MM.1S (cell line): ENCODE measurements at places on chromosomes 5 and 9.

DNA sequence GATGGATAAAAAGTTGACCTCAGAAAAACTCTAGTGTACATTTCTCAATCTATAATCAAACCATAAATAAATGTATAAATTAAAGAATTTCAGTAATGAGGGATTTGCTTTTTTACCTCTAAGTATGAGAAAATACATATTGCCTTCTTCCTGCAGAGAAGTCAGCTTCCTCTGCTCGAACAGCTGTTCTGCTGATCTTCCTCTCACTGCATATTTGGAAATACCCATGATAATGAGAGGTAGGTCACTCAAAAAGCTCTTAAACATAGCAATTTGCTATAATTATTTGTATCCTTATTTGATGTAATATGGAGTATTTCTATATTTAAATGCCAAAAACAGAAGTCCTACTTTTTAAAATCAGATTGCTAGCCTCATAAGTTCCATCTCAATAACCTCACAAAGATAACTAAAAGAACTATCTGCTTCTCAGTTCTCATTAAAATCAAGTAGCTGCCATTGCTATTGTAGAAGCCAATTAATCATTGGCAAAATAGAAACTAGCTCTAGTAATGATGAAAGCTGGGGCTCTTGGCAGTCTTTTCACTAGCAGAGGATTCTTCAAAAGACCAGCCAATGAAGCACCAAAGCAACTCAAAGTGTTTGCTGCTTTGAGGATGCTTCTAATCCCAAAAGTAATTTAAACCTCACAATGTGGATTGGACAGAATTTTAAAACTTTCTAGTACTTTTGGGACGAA, 35.7 kb upstream of the OR13D1 start:
- DNase-seq: no peak

- no peak for DNase-seq
Measured at GRCh38 chr5:17224858-17225511, 7.6 kb downstream of the BASP1 start.

DNA sequence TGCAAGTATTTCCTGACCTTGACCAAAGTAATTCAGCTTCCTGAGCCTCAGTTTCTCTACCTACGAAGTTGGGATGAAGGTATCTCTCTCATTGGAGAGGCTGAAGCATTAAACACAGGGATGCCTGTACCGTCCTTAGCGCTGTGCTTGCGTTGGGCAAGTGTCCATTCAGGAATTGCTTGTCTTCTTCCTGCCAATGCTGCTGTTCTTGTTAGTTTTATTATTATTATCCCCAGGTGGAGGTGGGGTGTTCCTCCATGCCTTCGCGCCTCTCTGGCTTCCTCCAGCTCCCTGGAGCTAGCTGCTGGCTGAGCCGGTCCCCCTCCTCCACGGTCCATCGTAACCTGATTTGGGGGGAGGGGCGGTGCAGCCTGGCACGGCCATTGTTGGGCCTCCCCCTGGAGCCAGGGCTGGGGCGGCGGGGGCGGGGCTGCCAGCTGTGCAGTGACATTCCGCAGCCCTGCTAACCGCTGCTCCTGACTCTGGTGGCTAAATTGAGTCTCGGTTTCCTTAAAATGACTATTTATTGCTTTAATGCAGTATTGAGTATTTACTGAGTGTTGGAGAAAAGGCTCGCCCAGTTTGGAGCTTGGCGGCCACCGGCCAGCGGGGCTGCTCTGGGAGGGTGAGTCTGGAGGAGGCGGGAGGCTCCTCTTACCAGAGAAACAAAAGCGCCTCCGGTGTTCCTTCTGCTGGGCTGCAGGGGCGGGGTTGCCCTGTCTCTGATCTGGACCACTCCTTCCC, 51.3 kb downstream of the LMX1B start:
- no peak for DNase-seq

DNA sequence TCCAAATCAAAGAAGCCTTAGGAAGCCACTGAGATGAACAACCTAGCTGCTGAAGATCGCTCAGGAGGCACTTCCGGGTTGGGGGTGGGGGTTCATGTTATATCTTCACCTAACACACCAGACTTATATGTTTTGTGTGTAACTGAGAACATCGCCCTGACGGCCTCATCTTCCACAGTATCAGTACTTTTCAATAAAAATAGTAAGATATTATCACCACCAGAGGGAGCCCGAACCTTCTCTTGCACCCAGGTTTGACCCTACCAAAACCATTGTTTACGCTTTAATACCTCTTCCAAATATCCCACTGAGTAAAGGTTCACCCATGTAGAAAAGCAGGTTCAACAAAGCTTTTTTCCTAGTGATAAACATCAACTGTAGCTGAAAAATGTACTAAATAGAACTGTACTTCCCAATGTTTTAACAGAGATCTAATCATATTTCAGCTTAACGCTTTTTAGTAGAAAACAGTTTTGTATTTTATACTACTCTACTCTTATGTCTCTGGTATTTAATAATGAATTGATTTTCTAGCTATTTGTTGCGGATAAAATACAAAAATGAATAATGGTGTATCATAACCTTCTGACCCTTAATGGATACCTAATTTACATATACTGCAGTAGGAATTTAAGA, 244.0 kb downstream of the EPB41L4A start:
- DNase-seq: peak; percentile 53

DNA sequence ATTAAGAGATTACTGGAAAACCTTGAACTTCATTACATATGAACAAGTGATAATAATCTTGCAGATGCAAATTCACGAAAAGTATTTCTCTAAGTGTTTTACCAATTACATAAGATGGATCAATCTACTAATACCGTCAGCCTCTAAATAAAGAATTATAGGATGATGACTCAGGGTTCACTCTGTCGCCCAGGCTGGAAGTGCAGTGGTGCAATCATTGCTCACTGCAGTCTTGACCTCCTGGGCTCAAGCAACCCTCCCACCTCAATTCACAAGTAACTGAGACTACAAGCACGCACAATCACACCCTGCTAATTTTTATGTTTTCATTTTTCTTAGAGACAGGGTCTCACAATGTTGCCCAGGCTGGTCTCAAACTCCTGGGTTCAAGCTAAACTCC, 56.1 kb downstream of the CHD1 start:
- DNase-seq: no peak

GRCh38 chr9:87701931-87702421, 23.9 kb upstream of the CTSL start:
- no peak for DNase-seq

GRCh38 chr5:34008802-34009201, 952 bp upstream of the AMACR start:
- DNase-seq: peak; percentile 30

DNA sequence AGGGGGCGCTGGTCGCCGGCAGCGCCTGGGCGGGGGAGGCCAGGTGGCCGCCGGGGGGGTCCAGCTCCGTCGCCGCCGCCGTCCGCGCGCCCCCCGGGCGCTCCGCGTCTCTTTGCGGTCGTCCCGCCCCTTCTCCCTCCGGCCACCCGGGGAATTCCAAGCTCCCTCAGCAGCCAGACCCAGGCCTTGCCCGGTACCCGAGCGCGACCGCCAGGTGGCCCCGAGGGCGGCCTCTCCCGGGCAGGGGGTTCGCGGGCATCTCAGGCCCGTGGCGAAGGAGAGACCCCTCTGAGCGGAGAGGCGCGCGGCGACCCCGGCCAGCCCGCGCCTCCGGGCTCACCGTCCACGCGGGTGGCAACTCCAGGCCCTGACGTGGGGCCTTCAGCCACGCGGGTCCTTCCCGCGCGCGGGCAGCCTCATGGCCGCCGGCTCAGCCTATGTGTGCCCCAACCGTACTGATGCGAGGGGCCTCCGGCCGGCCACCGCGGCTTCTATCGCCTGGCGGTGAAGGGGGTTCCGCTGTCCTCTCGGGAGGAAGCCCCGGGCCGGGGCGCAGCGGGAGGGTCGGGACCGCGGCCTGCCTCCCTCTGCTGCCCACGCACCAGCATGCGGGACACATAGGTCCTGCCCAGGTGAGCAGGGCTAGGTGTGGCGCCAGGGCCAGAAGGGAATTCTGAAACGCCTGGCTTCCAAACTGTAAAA, 529 bp upstream of the NRARP start:
- no peak for DNase-seq

DNA sequence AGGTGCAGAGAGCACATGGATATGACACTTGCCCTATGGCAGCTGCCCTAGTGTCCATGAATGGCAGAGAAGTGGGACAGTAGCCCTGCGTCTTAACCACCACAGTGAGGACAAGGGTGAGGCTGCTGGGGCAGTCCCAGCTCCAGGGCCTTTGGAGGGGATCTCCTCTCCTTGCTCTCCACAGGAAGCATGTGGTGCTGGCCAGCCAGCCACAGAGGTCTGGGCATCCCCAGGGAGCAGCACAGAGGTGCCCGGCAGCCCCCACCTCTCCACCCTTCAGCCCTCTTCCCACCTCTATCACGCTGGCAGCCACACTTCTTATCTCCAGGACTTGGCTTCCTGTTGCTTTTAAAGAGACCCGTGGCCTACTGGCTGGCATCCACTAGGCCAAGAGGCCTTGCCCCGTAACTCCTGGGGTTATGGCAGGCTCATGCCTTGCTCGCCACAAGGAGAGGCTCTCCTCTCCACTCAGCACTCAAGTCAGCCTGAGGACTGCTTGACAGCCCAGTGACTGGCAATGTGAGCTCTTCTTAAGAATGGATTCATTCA, 21.9 kb downstream of the CSF2 start:
- no peak for DNase-seq

DNA sequence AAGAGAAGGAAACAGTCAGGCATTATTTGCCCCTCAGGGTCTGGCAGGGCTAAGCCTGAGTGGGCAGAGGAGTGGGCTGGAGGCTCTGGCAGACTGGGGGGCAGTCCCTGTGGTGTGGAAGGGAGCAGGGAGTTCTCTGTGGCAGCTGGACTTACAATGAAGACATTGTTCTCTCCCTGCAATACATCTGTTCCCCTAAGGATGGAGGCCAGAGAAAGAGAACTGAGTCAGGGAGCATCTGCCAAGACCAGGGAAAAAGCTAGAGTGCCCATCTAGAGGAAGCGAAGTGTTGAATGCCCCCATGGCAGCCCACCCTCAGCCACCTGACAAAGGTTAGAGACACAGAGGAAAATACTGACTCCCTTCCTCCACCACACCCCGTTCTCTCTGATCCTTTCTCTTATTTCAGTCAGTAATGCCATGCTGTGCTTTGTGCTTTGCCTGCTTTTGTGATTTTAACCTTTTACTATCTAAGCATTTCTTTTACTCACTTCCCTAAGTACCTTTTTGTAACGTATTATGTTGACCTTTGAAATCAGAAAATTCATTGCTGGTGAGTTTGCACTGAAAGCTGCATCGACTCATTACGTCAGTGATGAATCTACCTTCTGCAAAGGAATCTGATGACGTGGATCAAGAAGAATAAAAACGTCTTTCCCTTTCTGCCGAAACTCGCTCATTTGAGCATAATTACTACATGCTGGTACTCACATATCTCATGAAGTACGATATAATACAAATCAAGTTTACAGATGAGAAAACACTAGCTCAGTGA, 76.0 kb downstream of the ACTL7B start:
- no peak for DNase-seq

DNA sequence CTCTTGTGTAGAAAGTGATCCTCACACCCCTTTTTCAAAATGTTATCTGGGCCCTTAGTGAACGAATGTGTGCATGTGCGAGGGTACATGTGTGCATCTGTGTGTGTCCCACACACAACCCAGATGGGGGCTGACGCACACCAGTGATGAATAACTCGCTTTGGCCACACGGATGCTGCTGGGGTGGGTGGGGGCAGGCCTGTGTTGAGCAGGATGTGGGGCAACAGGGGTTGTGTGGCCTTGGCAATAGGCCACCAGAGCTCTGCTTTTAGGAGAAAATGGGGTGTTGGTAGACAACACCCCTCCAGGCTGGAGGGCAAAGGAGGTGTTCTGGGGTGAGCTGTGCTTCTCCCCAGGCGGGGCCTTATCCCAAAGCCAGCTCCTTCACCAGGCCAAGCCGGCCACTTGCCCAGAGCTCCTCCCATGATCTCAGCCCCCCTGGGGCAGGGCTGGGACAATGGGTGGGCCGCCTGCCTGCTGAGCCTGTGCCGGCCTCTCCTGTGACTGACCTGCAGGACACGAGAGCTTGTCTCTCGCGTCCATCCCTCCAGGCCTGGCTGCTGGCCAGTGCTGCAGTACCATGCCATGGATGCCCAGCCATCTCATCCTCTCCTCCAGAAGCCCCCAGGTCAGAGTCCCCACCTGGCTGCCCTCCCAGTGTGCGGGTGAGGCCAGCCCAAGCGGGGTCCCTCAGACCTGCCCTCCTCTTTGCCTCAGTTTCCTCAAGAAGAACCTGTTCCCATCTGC, 1.7 kb downstream of the DBN1 start:
- DNase-seq: no peak

DNA sequence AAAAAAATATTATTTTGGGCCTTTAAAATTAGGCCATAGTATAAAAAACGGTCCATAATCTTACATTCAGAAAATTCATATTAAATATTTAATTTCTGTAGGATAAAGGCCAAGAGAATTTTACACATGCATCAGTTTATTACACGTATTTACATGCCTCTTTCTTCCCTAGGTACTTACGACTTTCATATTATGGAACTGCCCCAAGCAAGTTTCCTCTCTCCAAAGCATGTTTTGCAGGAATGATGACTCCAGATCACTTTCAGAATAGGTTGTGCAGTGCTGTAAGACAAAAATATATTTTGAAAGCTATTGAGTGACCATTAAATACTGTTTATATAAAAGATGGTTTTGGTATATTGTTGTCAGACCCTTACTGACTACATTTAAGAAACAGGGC, 61.8 kb downstream of the WDR36 start:
- DNase-seq: no peak

GRCh38 chr5:149561848-149562247, 10.6 kb upstream of the CSNK1A1 start:
- DNase-seq: peak; percentile 87

- DNase-seq: peak; percentile 56
Measured at GRCh38 chr9:135990468-135991429, 29.6 kb upstream of the UBAC1 start.
